Tibial nerve (tissue), 4 donors: ENCODE measurements at places on chromosomes 2 and 18. TPM values are rescaled to one million over a fixed set of nuclear protein-coding genes. Genes with fewer than 3 reads are reported as not detected.

Gene KRTCAP3
- 3.6 TPM for total RNA-seq

Gene MYOM1
- total RNA-seq: 3.0 TPM

Gene USP14
- total RNA-seq: 34.5 TPM

Gene NAT8
- not detected for total RNA-seq

Gene TMEM17
- 3.1 TPM for total RNA-seq

Gene MREG
- 3.3 TPM for total RNA-seq

Gene ANKRD23
- total RNA-seq: 6.1 TPM

Gene PRSS56
- total RNA-seq: not detected

Gene OSR1
- 8.5 TPM for total RNA-seq

Gene ST6GAL2
- not detected for total RNA-seq

Gene TACR1
- 10.8 TPM for total RNA-seq
